ENCODE measurements at places on chromosomes 3 and 15.

DNA sequence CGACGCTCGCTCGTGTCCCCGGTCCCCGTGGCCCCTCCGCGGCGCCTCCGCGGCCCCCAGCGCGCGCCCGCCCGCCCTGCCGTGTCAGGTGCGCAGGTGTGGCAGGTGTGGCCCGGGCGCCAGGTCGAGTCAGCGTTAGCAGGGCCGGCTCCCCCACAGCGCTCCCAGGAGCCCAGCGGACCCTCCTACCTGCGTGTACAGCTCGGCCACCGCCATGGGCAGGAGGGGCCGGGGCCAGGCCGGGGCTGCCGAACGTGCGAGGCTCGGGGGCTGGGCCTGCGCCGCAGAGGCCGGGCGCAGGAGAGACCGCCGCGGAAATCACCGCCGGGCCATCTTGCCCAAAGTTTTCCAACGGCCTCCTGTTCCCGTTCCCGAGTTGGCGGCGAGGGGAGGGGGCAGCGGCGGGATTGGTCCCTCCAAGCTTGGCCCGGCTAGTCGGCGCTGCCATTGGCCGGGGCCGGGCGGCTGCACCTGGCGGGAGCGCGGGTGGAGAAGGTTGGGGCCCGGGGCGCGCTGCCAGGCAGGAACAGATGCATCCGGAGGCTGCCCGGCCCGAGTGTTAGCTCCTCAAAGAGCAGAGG is at the start of gene MYO5C:
Gene MYO5C, minus strand, starts transcription at position 384 of the 581 bp plus-strand sequence. Its CDS starts 168 bp downstream, at position 216.
- no peak for DNase-seq

GRCh38 chr3:175111036-175111435 is 251.9 kb downstream of the NAALADL2 start:
- DNase-seq, result no peak

- DNase-seq, result no peak
Observed at GRCh38 chr3:50658831-50659230, 15.9 kb upstream of the DOCK3 start.

DNA sequence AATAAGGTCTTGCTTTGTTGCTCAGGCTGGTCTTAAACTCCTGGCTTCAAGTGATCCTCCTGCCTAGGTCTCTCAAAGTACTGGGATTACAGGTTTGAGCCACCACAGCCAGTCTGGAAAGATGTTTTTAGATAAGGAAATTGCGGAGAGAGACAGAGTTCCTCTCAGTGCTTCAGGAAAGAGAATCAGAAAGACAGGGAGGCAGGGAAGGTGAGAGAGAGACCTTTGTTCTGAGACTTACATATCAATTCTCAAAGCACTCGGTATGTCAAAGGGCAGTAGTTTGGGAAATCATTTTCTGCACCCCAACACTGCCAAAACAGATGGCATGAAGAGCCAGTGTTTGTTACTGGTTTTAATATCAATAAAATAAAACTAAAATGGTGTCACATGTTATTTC is 13.1 kb upstream of the GCNT3 start:
- DNase-seq, result no peak

- DNase-seq, result no peak
Observed at GRCh38 chr3:125079675-125080045, 23.9 kb upstream of the HEG1 start.

GRCh38 chr3:62686503-62687294 is 188.5 kb downstream of the CADPS start:
- no peak for DNase-seq

GRCh38 chr3:182713743-182714517 is 79.4 kb upstream of the ATP11B start:
- DNase-seq, result peak; percentile 21

GRCh38 chr15:98127586-98127985 is 167.1 kb downstream of the ARRDC4 start:
- no peak for DNase-seq

DNA sequence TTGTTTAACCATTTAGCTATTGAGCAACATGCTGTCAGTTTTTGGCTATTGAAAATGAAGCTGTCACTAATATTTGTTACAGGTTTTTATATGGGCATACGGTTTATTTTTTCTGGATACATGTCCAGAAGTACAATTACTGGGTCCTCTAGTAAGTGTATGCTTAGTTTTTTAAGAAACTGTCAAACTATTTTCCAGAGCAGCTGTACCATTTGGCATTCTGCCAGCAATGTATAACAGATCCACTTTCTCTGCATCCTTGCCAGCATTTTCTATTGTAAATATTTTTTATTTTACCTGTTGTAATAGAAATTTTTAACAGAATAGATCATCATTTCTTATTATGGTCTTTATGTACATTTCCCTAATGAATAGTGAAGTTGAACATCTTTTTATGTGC is 658.8 kb downstream of the EDEM1 start:
- DNase-seq, result no peak

DNA sequence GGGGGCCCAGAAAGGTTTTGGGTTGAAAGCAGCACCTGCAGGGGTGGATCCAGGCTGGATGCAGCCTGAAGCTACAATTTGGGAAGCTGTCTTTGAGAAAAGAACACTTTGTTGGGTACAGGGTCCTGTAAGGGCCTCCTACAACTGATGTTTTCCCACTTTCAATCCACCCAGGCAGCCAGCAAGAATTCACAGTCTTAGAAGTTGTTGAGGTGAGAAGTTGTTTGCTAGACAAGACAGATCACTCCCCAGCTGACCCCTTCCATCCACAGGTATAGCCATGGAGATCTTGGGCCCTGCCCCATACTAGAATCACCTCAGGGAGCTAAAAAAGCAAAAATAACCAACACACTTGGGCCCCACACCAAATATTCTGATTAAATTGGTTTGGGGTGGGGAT is 10.3 kb upstream of the SMAD6 start:
- no peak for DNase-seq

DNA sequence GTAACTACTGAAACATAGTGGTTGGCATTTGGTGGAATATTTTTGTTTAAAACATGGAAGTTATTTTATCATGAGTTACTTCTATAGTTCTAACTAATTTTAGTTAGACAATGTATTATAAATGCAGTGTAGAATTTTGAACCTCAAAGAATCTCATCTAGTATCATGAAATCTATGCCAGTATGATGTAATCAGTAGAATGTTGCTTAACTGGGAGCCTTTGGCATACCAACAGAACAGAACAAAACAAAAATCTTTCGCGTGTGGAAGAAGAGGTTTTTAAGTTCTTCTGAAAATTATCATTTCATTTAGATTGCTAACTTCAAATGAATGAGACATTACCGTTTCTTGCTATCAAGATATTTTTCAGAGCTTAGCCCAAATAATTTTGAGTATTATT is 98.4 kb upstream of the LRRFIP2 start:
- no peak for DNase-seq

Data from activated CD4-positive, alpha-beta T cell treated with anti-CD3 and anti-CD28 coated beads, Interleukin-2, amount 10 ng/mL, durations not matched to agents 7 days and 5 days (primary cell).